Stimulated activated CD4-positive, alpha-beta T cell treated with anti-CD3 and anti-CD28 coated beads, Interleukin-15, amount 100 ng/mL, for 24 hours (primary cell): ENCODE measurements at places on chromosomes 12 and 14.

GRCh38 chr12:43102546-43103264, 449.3 kb downstream of the ADAMTS20 start:
- no peak for DNase-seq

GRCh38 chr14:96683562-96684289, 113.5 kb upstream of the VRK1 start:
- peak; percentile 5 for DNase-seq

- peak; percentile 61 for DNase-seq
Measured at GRCh38 chr14:51328064-51328771, 88.2 kb downstream of the TMX1 start.

- no peak for DNase-seq
Measured at GRCh38 chr14:106843386-106843785, 1317.0 kb downstream of the TMEM121 start.

DNA sequence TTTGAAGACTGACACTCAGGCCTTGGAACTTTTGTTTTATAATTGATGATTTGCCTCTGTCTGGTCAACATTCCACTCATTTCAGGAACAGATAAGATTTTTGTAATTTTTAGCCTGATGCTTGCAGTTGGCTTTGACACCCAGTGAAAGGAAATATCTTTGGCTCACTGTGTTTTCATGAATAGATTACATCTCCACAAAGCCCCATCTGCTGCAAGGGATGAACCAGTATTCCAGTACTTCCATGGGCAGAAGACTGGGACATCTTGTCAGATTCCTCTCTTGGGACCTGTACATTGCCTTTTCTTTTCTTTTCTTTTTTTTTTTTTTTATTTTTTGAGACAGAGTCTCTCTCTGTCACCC, 28.4 kb downstream of the GSG1 start:
- no peak for DNase-seq

DNA sequence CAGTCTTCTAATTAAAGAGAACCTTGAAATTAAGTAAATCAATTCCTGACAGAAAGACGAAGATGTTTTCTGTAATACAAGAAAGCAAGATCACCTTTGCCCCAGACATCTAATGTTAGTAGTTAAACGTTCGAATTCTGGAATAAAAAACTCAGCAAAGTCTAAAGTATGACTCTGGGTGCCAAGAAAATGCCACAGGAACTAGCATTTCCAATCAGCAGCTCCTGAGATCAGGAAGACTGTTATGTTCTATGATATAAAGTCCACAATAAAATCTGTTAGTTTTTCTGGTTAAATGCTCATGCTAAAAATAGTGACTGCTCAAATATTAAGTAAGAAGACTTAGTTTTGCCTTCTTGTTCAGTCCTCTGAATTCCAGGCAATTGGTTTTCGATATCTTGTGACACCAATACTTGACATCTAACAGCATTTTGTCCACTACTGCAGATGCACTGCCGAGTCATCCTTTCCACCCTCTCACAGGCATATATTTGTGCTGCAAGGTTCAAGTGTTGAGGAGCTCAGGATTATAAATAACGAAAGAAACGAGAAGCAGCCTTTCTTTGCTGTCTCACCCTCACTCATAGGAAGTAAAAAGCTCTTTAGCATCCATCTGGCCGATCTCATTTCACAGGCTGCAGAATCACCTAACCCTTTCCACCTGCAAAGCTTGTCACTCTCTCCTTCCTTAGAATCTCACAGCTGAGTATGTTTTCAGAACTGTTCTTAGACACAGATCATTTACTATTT, 32.0 kb downstream of the SSH1 start:
- peak; percentile 25 for DNase-seq

DNA sequence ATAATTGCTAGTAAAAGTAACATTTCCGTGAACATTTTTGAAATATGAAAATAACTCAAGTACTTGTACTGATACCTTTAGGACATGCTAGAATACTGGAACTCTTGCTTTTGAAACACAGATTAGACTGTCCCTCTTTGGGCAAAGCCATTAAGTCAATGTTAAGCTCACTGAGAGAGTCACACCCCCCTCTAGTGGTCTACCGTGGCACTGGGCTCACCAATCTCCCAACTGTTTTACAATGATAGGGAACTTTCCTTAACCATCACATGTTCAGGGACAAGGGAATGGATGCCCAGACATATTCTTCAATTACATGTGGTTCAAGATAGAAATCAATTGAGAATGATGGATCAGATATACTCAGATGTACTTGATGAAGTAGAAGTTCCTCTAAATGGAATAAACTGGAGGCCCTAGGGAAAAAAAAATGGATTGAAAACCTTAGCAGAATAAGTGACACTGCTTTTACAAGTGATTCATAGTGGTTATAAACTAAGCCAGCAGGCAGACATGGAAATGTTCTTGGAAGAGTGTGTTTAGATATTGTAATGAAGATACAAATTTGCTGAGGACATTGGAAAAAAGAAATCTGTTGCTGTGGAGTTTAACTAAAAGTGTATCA, 17.8 kb downstream of the NANOG start:
- DNase-seq, result peak; percentile 76

DNA sequence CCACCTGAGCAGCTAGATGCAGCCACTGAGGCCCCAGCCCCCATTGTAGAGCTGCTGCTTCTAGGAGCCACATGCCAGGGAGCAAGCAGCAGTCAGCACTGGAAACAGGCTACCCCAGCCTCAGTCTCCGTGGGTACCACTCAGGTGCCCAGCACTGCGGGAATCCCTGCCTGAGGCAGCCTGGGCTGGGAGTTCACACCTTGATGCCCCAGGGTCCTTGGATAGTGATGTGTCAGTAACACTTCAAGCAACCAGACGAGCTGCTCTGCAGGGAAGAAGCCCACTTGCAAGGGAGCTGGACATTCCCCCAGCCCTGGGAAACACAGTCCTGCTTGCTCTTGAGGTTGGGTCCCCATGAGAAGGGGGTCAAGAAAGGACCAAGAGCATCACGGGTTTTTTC, 90.7 kb downstream of the ZFP36L1 start:
- DNase-seq, result no peak

GRCh38 chr12:3336606-3337311, 154.2 kb upstream of the PRMT8 start:
- no peak for DNase-seq

DNA sequence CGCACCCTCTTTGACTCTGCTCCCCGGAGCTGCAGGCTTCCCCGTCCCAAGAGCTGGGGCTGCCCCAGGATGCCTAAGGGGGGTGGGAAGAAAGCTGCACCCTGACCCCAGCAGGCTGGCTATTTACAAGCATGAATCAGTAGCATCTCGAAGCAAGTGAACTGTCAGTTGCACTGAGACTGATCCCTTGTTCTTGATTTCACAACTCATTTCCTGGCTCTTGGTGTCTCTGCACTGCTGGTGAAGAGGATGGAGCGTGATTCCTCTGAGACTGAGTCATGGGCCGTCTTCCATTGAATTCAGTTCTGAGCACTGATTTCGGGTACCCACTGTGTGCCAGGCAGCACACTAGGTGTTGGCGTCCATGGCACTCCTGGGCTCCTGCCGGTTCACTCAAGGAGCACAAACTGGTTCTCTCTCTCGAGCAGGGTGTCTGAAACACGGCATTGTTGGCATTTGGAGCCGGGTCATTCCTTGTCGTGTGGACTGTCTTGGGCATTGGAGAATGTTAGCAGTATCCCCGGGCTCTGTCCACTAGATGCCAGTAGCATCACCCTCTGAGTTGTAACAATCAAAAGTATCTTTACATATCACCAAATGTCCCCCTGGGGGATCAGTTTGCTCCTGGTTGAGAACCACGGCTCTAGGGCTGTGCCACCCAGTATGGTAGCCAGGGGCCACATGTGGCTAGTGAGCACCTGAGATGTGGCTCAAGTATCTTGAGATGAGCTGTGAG, 86.9 kb downstream of the RIN3 start:
- DNase-seq, result no peak

GRCh38 chr12:59839514-59839913, 243.7 kb downstream of the SLC16A7 start:
- no peak for DNase-seq

- DNase-seq, result no peak
Measured at GRCh38 chr14:65346895-65347294, 65.6 kb upstream of the FUT8 start.

GRCh38 chr14:77305696-77306095, 15.0 kb downstream of the POMT2 start:
- DNase-seq, result no peak

GRCh38 chr14:28830115-28830534, 63.5 kb downstream of the FOXG1 start:
- DNase-seq, result no peak

DNA sequence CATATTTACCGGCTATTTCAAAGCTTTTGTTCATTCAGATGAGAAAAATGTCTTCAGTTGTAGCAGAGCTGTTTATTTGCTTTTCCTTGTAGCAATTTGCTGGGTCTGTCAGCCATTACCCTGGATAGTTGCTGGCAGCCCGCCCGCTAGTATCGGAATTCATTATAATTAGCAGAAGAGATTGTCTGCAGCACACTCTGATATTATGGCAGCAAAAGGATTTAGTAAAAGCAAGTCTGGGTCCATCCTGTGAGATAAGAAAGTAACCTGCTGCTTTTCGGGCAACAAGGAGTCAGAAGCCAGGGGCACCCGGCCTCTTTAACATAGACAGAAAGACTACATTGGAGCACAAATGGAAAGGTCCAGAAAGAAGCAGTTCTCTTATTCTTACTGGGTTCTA, 6.1 kb upstream of the SLC35E3 start:
- no peak for DNase-seq

DNA sequence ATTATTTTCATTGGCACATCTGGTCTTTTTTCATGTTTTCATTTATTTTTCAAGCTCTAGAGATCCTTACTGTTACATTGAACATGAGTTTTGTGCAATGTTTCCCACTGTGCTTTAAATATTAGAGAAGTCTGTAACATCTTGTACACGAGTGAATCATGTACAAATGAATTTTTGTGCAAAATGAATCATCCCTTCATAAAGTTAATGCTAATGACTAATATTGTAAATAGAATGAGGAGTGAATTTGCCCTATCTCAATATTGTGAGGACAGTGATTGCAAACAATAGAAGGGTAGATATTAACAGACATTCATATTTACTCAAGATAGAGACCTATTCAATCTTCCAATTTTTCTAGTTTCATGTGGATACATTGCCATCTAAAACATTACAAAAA, 463.3 kb upstream of the FOXG1 start:
- DNase-seq, result no peak
